ENCODE measurements at places on chromosomes 6 and 20.

GRCh38 chr6:154510144-154510905 lies at the start of gene CNKSR3:
Gene CNKSR3 (minus strand): TSS chr6:154510685. CDS start chr6:154510114, 571 bp downstream.
- DNase-seq, result peak; percentile 95

DNA sequence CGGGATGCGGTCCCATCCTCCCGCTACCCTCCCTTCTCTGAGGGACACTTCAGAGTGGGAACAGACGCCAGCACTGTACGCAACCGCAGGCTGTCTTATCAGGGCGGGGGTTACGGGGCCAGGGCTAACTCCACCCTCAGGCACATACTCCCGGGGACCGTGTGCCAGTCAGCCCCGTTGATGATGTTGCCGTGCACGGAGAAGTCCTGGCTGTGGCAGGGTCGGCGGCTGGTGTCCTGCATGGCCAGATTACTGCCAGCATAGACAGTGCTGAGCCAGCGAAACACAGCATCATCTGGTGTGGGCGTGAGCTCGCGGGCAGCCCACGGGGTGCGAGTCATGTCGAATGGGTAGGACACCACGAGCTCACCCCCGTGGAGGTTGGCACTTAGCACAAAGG lies 5.0 kb downstream of the CPXM1 start:
- DNase-seq, result no peak

DNA sequence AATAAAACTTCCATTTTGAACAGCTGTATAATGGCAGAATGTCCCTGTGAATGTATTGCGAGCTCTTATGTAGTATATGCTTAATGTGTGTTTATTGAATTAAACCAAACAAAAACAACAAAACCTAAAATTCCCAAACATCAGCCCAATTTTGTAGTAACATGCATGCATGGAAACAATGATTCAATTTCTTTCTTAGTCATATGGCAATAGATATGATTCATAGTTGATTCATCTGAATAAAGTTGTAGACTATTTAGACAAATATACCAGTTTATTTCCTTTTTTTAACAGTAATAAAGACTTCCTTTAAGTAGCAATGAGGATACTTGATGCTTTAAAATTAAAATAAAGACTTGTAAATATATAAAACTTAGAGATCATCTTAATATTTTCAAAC lies 670.6 kb downstream of the CD109 start:
- DNase-seq, result no peak

DNA sequence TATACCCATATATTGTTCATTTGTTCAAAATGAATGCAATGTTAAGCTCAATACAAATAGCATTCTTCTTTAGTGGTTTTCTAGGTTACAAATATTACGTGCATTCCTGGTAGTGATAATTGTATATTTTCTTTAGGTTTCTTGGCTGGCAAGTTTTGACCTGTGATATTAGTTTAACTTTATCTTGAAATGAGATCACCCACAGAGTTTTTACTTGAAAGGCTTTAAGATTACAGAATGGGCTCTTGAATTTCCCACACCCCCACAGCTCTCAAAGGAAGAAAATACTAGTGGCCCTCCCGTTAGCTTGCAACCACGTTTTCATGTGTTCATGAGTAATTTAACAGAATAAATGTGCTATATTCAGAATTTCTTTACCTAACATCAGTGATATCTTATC lies 1315.5 kb upstream of the GJE1 start:
- DNase-seq, result no peak

- no peak for DNase-seq
Observed at GRCh38 chr6:155440398-155441111, 15.1 kb downstream of the NOX3 start.

GRCh38 chr20:1180949-1181348 lies 3.8 kb downstream of the TMEM74B start:
- DNase-seq, result no peak

- DNase-seq, result peak; percentile 40
Observed at GRCh38 chr6:29834564-29835436, 7.2 kb downstream of the HLA-G start.

GRCh38 chr6:167711768-167712730 lies 114.7 kb upstream of the AFDN start:
- DNase-seq, result no peak

Data from dermis blood vessel endothelial cell (primary cell).